Esophagus squamous epithelium (tissue), 5 donors: ENCODE measurements at places on chromosomes 1 and 21.

- DNase-seq = no peak
Observed at GRCh38 chr1:84095308-84095707, 48.8 kb upstream of the PRKACB start.

DNA sequence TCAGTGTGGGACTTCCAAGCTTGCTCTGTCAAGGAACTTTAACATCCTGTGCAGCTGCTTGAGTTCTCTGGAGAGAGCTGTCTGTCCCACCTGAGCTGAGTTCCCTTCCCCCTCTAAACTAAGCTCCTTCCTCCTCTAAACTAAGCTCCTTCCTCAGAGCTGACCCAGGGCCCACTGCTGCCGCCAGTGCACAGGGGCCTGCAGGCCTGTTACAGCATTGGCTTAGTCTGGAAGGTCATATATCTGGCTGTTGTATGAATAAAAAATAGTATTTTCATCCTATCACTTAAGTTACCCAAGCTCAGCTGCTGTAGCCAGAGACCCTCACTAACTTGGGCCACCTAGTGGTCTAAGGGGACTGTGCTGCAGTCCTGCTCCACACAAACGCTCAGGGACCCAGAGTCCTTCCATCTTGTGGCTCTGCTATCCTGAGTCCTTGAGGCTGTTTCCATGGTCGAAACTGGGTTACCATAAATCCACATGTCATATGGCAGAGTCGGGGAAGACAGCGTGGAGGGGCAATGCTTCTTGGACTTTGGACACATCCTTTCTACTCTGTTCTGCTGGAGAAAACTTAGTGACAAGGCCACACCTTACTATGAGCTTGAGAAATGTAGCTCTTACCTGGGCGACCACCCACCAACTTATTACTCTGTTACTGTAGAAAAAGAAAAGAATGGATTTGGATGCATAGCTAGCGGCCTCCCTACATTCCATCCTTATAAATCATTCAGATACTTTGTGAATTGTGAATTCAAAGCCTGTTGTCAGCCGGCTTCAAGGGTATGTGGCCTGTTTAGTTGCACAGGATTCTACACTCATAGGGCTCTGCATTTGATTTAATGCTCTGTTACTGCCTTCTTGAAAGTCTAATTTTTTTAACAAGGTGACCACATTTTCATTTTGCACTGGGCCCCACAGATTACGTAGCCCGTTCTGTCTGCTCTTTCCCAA, 71.4 kb upstream of the GCLM start:
- no peak for DNase-seq

DNA sequence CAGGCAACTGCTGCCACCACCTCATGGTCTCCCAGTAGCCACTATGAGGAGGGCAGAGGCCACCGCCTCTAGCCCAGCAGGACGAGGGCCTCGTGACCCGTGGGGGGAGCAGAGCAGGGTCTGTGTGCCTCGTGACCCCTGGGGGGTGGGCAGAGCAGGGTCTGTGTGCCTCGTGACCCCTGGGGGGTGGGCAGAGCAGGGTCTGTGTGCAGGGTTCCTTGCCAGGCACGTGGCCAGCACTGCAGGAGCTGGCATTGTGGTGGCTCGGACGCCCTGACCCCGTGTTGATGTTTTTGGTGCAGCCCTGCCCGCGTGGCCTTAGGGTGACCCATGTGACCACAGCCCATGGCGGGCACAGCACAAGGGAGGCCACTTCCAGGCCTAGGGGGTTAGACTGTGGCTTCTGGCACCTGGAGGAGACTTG, 52.8 kb downstream of the SLX9 start:
- no peak for DNase-seq

DNA sequence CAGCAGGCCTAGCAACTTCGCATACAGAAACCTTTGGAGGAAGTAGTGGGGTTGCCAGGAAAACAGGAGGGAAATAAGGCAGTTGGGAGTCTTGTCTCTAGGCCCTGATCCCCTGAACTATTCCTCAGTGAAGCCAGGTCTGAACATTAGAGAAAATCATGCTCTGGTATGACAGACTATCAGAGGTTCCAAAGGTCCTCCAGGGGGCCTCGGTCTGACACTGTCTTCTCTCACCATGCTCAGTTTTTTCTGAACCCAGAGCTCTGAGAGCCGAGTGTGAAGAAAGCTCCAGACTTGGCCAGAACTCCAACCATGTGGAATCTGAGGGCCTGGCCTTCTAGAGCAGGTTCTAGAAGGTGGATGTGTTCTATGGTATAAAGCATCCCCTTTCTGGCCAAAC, 4.0 kb downstream of the TOMM40L start:
- no peak for DNase-seq

DNA sequence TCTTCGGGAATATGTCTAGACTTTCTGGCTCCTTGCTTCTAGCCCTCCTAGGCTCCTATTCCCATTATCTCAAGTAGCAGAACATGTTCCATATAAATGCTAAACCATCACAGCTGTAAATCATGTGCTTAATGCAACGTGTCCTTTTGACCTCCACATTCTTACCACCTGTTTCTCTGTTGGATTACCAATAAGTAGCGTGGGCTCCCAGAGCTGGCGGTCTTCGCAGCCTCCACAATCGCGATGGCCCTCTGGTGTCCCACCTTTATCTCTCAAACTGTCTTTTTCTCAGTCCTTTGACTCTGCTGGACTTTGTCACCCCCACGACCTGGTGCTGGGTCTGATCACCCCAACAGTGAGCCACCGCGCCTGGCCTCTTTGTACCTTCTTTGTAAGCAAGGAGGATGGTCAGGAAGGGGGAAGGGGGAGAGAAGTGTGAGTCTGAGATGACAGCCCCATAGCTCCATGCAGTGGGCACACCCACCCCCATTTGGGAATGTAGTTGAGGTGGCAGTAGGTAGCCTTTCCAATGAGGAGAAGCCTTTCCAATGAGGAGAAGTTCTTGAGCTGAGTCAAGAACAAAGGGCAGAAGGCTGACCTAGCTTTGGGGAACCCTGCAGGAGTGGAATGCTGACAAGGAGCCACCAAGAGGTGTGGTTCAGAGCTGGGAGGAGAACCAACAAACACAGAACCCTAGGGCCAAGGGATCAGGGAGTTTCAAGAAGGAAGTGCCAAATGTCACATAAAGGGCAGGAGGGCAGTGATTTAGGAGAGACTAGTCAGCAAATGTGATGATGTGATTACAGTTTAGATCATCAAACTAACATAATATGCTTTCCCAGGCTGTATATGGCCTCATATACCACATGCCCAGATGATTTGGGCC, 14.2 kb downstream of the TRAF5 start:
- no peak for DNase-seq

GRCh38 chr1:211520641-211521040, 28.7 kb upstream of the RD3 start:
- no peak for DNase-seq

DNA sequence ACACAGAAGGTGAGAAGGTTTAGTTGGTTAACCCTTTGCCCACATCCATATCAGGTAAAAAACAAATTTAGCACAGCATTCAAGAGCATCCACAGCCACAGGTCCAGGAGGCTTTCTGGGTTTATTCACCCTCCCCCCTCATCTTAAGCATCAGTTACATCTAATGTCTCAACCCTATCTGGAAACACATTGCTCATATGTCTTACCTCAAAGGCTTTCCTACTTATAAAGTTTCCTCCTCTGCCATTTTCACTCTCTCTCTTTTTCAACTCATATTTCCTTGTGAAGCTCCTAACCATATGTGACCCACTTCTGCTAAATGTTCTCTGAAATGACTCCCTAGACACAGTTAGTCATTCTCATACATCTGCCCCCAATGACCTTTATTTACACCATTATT, 47.9 kb upstream of the RUNX1 start:
- DNase-seq = no peak

GRCh38 chr1:43388613-43389012, 987 bp downstream of the MED8 start:
- DNase-seq = no peak

GRCh38 chr1:4693331-4693730, 38.9 kb downstream of the AJAP1 start:
- DNase-seq = no peak

DNA sequence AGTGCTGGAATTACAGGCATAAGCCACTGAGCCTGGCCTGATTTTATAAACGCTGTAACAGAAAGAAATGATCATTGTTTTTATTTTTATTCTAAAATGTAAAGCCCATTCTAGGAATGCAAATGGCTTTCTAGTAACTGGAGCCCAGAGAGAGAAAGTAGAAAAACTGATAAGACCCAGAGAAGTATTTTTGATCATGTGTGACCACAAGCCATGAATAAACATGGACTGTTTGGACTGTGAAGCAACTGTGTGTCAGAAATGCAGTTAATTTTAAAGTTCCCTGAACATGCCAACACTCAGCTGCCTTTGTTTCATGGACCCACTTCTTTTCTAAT, 39.7 kb downstream of the EIF2B3 start:
- no peak for DNase-seq

- DNase-seq = no peak
Observed at GRCh38 chr1:212401042-212401441, 13.6 kb downstream of the PACC1 start.

GRCh38 chr1:35442734-35443133, 114.5 kb downstream of the KIAA0319L start:
- no peak for DNase-seq

GRCh38 chr1:95006681-95007080, 66.1 kb downstream of the ALG14 start:
- DNase-seq = no peak

- DNase-seq = no peak
Observed at GRCh38 chr1:171654942-171655745, 2.7 kb upstream of the MYOC start.

GRCh38 chr1:111225717-111226400, 1.7 kb upstream of the CHI3L2 start:
- DNase-seq = no peak

DNA sequence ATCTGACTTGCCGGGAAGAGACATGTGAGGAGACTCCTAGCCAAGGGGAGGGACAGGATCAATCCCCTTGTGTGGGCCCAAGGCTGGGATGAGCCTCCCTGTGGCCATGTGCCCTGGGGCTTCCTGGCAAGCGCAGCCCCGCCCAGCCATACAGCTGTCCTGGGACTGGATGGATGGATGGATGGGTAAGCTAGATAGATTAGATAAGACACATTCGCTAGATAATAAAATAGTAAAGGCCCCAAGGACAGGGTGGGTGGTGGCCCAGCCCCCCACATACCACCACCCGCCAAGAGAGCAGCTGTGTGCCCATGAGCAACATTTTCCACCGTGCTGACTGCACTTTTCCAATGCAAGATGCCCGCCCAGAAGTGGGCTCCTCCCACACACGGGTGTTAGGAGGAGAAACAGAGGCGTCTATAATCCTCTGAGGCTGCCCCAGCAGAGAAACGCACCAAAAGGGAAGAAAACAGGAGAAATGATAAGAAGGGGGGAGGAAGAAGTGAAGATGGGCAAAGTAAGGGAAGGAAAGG, 25.1 kb downstream of the ZBTB17 start:
- DNase-seq = no peak

DNA sequence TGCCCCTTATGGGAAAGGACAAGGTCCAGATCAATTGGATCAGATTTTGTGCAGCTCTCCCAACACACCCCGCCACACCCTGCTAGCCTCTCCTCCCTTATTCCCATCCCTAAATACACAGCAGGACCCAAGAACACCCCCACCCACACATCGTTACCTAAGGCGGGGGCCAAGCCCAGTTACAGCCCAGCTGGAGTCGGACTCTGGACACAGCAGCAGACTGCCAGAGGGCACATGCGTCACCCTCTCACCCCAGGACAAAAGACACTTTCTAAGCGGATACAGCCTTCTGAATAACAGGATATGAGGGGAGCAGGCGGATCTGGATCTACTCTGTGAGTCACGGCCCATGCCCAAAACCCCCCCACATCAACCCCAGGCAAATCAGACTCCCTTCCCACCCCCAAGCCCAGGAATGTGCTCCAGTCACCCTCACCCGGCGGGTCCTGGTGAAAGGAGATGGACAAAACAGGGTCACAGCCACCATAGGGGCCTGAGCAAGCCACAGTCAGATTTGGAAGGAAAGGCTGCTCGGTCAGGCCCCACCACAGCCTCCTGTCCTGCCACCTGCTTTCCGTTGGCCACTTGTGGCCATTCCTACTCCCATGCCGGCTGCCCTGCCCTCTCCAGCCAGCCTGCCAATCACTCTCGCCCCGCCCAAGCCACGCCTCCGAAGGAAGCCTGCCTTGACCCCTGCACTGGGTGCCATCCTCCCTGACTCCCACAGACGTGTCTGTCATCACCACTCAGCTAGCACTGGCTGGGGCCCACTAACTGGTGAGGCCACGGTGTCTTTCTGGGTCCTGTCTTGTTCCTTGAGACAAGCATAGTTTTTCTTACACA, 4.0 kb downstream of the S100A16 start:
- no peak for DNase-seq

- DNase-seq = no peak
Observed at GRCh38 chr1:236642763-236643162, 38.4 kb upstream of the HEATR1 start.

- no peak for DNase-seq
Observed at GRCh38 chr1:41862384-41863221, 56.1 kb downstream of the HIVEP3 start.

DNA sequence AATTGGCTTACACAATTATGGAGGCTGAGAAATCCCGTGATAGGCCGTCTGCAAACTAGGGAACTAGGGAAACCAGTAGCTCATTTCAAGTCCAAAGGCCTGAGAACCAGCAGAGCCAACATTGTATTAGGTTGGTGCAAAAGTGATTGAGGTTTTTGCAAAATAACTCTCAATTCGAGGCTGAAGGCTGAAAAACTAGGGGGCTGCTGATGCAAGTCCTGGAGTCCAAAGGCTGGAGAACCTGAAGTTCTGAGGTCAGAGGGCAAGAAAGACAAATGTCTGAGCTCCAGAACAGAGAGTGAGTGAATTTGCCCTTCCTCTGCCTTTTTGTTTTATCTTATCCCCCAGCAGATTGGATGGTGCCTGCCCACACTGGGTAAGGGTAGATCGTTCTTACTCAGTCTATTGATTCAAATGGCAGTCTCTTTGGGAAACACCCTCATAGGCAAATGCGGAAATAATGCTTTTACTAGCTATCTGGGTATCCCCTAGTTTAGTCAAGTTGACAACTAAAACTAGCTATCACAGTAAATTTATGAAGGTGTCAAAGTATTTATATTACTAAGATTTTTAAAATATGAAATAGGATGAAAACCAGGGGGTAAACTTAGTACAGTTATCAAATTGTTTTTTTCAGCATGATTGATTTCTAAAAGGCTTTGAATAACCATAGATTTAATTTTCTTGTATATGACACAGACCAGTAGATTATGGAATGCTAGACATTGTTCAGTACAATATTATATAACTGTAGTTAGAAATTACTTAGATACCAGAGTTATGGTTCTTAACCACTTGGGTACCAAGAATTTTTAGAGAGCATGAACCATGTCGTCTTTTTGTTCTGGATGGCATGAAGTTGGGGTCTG, 15.4 kb downstream of the RABGAP1L start:
- no peak for DNase-seq

- DNase-seq = no peak
Observed at GRCh38 chr1:184556665-184557064, 169.8 kb downstream of the C1orf21 start.

- no peak for DNase-seq
Observed at GRCh38 chr1:225767634-225768540, 9.7 kb upstream of the SRP9 start.

- no peak for DNase-seq
Observed at GRCh38 chr1:238658763-238659162, 727.6 kb upstream of the CHRM3 start.

GRCh38 chr1:111513410-111514020, 10.1 kb upstream of the ADORA3 start:
- DNase-seq = no peak

- peak; percentile 22 for DNase-seq
Observed at GRCh38 chr21:35048706-35049617, at the start of gene RUNX1. Gene RUNX1 (minus strand): TSS chr21:35049302.
